Activated CD8-positive, alpha-beta T cell treated with anti-CD3 and anti-CD28 coated beads, Interleukin-2, amount 10 ng/mL, durations not matched to agents 7 days and 5 days (primary cell): ENCODE measurements at places on chromosomes 3 and 15. TPM values are rescaled to one million over a fixed set of nuclear protein-coding genes. Genes with fewer than 3 reads are reported as not detected.

Gene P2RY14
- 0.60 TPM for total RNA-seq

Gene TMEM158
- 0.13 TPM for total RNA-seq

Gene PTPN9
- total RNA-seq: 46.3 TPM

Gene GNAT1
- total RNA-seq: not detected

Gene TEX55
- total RNA-seq: not detected

GRCh38 chr3:73332558-73332957, 271.1 kb downstream of the EBLN2 start:
- DNase-seq: no peak
